ENCODE measurements at places on chromosomes 16 and 17. TPM values are rescaled to one million over a fixed set of nuclear protein-coding genes. Genes with fewer than 3 reads are reported as not detected.

Gene KRTAP4-6
- not detected for total RNA-seq

Gene CES5A
- not detected for total RNA-seq

Gene TP53TG3
- total RNA-seq = not detected

Gene VPS35L
- total RNA-seq = 20.8 TPM

Gene KRT12
- total RNA-seq = not detected

Gene SDK2
- 5.5 TPM for total RNA-seq
